ENCODE measurements at places on chromosomes 2 and 18.

DNA sequence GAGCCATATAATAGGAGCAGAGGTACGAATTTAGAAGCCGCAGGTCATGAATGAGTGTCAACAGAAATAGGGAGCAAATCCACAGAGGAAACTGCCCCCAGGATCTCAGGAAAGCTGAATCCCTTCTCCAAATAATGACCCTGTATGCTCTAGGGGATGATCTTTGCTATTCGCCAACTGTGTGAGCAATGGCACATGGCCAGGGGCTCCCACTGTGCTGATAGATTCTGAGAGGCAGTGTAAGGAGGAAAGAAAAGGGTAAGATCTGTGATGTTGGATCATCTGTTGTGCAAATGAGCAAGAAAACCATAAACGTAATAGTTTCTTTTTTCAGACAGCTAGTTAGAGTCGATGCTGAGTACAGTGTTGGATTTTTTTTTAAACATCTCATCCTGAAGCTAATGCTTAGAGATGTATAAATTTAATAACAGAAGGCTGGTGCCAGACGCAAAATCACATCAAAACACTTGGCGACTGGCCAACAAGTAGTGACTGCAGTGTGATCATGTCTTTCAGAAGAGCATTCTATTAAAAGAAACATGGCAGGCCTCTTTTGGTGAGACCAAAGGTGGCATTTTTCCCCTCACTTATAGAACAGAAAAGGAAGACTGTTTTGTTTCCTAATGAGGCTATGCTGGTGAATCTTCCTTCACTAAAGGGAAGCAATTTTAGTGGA is 77.4 kb downstream of the ABCA12 start:
- DNase-seq = no peak
- H3K4me1 ChIP-seq = no peaks in the 10 kb centered on the region
- no peaks in the 10 kb centered on the region for H3K36me3 ChIP-seq

GRCh38 chr2:19355931-19356544 is 2.4 kb downstream of the OSR1 start:
- peak overlapping the region; percentile 33 for H3K4me3 ChIP-seq
- peaks cover 52% of the 10 kb centered on the region for H3K27me3 ChIP-seq
- peaks cover 35% of the 10 kb centered on the region for H3K4me1 ChIP-seq
- H3K27ac ChIP-seq = peak overlapping the region; percentile 77
- DNase-seq = no peak
- no peaks in the 10 kb centered on the region for H3K36me3 ChIP-seq

GRCh38 chr2:234751275-234751973 is 200.4 kb upstream of the SH3BP4 start:
- DNase-seq = no peak
- no peak overlapping the region for H3K4me3 ChIP-seq
- H3K27me3 ChIP-seq = no peaks in the 10 kb centered on the region
- no peaks in the 10 kb centered on the region for H3K36me3 ChIP-seq
- H3K27ac ChIP-seq = no peak overlapping the region

DNA sequence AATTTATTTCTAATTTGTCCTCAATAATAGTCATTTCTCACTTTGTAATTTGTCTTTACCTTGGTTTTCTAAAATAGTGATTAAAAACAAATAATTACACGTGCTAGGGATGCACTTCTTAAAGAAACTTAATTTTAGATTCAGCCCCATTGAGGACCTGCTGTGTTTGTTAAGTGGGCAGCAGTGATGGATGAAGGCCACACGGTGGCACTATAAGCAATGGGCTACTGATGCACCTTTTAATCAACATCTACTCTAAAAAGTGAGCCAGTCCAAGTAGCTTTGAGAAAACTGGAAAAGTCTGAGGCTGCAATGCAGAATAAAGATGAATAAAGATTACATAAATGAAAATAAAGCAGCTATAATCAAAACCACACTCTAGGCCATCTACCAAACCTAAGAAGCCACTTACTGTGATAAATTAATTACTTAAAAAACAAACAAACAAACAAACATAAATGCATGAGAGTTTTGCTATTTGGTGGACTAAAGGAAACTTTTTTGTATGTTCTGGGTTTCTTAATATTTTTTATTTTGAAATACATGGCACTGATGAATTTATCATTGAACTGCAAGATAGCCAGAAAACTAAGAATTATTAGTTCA is 89.3 kb downstream of the PDE11A start:
- no peak overlapping the region for H3K4me3 ChIP-seq
- no peak overlapping the region for H3K27ac ChIP-seq
- DNase-seq = peak; percentile 57
- H3K36me3 ChIP-seq = no peaks in the 10 kb centered on the region
- H3K4me1 ChIP-seq = no peaks in the 10 kb centered on the region
- H3K27me3 ChIP-seq = no peaks in the 10 kb centered on the region

GRCh38 chr2:134590679-134591078 is 128.1 kb downstream of the TMEM163 start:
- H3K36me3 ChIP-seq = no peaks in the 10 kb centered on the region
- no peak overlapping the region for H3K4me3 ChIP-seq
- DNase-seq = no peak
- no peak overlapping the region for H3K27ac ChIP-seq
- no peaks in the 10 kb centered on the region for H3K4me1 ChIP-seq

DNA sequence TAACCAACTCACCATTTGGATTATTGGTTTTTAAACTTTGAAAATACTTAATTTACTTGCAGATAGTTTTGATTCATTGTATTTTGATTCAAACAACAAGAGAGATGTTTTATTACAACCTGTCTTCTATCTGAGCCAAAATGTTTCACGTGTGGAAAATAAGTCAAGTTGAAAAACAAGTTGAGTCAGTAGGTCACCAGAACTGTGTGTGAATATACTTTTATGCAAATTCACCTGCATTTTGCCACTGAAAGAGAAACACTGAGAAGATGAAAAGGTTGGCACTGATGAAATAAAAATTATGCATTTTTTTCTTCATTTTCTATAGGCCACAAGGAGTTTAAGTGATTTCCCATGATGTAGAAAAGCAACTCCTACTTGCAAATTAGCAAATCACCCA is 68.3 kb downstream of the ICOS start:
- H3K27ac ChIP-seq = no peak overlapping the region
- no peak overlapping the region for H3K4me3 ChIP-seq
- no peak for DNase-seq
- H3K4me1 ChIP-seq = no peaks in the 10 kb centered on the region

- H3K27ac ChIP-seq = no peak overlapping the region
- no peaks in the 10 kb centered on the region for H3K27me3 ChIP-seq
- no peak overlapping the region for H3K4me3 ChIP-seq
Observed at GRCh38 chr2:10775831-10776230, 36.8 kb downstream of the PDIA6 start.

DNA sequence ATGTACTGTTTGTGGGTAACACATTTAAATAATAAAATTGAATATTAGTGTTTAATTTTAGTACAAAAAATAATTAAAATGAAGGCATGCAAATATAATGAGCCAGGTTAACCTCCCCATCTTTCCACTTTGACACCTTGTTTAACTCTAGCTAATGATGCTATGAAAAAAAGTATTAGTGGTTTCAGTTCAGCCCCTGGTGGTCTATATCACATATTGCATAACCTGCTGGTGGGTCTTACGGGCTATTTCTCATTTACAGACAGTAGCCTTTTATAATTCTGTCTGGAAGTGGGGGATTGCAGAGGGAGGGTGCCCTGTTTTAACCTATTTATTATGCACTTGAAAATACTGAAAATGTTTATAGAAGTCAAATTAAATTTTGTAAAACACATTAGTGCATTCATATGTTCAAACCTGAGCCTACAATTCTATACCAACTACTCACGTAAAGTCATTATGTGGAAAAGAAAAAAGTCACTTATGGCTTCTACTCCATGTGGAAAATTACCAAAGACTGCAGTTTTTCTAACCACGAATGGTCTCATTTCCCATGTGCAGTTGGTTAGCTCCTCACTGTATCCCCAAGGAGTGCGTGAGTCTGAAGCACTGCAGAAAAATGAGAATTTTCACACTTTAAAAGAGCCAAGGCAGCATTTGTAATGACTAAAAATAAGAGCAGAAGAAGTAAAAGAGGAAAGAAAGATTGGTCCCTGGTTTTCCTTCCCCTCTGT is 381.0 kb downstream of the MTX2 start:
- no peaks in the 10 kb centered on the region for H3K27me3 ChIP-seq
- no peaks in the 10 kb centered on the region for H3K4me1 ChIP-seq
- no peaks in the 10 kb centered on the region for H3K36me3 ChIP-seq
- H3K27ac ChIP-seq = no peak overlapping the region

GRCh38 chr2:170091436-170091835 is 86.5 kb upstream of the MYO3B start:
- no peak overlapping the region for H3K4me3 ChIP-seq
- H3K4me1 ChIP-seq = peaks cover 6% of the 10 kb centered on the region
- no peaks in the 10 kb centered on the region for H3K27me3 ChIP-seq

GRCh38 chr2:72888438-72889202 is 1.4 kb downstream of the SPR start:
- peaks cover 17% of the 10 kb centered on the region for H3K4me1 ChIP-seq
- H3K36me3 ChIP-seq = peaks cover 6% of the 10 kb centered on the region
- no peak overlapping the region for H3K4me3 ChIP-seq

GRCh38 chr18:45384137-45384961 is 230.9 kb upstream of the SLC14A2 start:
- no peaks in the 10 kb centered on the region for H3K36me3 ChIP-seq
- H3K4me1 ChIP-seq = peaks cover 4% of the 10 kb centered on the region
- no peaks in the 10 kb centered on the region for H3K27me3 ChIP-seq
- H3K4me3 ChIP-seq = no peak overlapping the region

DNA sequence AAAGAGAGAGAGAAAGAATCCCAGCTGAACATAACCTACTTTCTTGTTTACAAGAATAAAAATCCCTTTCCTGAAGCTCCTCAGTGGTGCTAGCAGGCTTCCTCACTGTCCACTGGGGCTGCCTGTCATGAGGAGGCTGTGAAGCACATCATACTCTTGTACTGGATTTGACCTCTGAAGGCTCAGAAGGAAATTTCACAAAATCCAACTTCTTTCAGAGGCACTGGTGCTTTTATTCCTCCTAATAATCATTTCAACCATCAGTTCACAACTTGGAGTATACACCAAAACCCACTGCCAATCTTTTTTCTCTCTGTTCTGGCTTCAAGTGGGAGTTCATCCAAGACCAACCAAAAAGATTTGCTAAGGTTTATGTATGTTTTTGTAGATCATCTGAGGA is 48.5 kb downstream of the TMX3 start:
- H3K27me3 ChIP-seq = no peaks in the 10 kb centered on the region
- H3K36me3 ChIP-seq = no peaks in the 10 kb centered on the region
- DNase-seq = no peak
- H3K4me1 ChIP-seq = no peaks in the 10 kb centered on the region

DNA sequence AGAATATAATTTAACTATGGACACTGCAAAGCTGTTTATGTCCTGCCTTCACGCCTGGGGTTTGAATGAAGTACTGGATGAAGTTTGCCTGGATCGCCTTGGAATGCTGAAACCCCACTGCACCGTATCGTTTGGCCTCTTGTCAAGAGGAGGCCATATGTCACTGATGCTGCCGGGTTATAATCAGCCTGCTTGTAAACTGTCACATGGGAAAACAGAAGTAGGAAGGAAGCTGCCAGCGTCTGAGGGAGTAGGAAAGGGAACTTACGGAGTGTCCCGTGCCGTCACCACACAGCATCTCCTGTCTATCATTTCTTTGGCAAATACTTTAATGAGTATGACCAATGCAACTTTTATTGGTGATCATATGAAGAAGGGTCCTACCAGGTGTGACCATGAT is 105.8 kb downstream of the WDR7 start:
- no peak for DNase-seq
- no peak overlapping the region for H3K4me3 ChIP-seq
- no peaks in the 10 kb centered on the region for H3K36me3 ChIP-seq
- H3K27ac ChIP-seq = no peak overlapping the region
- no peaks in the 10 kb centered on the region for H3K4me1 ChIP-seq
- H3K27me3 ChIP-seq = no peaks in the 10 kb centered on the region

- peaks cover 5% of the 10 kb centered on the region for H3K27me3 ChIP-seq
- no peaks in the 10 kb centered on the region for H3K4me1 ChIP-seq
- no peak overlapping the region for H3K4me3 ChIP-seq
Observed at GRCh38 chr2:181674461-181674860, 5.9 kb downstream of the NEUROD1 start.

- no peak overlapping the region for H3K4me3 ChIP-seq
- no peak for DNase-seq
- H3K36me3 ChIP-seq = no peaks in the 10 kb centered on the region
- H3K4me1 ChIP-seq = no peaks in the 10 kb centered on the region
- no peaks in the 10 kb centered on the region for H3K27me3 ChIP-seq
Observed at GRCh38 chr2:16079637-16080036, 139.3 kb downstream of the MYCN start.

- no peaks in the 10 kb centered on the region for H3K27me3 ChIP-seq
- no peak overlapping the region for H3K4me3 ChIP-seq
- no peaks in the 10 kb centered on the region for H3K4me1 ChIP-seq
- no peak overlapping the region for H3K27ac ChIP-seq
Observed at GRCh38 chr18:13179566-13180113, 38.9 kb upstream of the LDLRAD4 start.

GRCh38 chr18:22176420-22177326 is 7.3 kb downstream of the GATA6 start:
- DNase-seq = no peak
- H3K4me3 ChIP-seq = no peak overlapping the region
- no peak overlapping the region for H3K27ac ChIP-seq
- H3K27me3 ChIP-seq = no peaks in the 10 kb centered on the region

DNA sequence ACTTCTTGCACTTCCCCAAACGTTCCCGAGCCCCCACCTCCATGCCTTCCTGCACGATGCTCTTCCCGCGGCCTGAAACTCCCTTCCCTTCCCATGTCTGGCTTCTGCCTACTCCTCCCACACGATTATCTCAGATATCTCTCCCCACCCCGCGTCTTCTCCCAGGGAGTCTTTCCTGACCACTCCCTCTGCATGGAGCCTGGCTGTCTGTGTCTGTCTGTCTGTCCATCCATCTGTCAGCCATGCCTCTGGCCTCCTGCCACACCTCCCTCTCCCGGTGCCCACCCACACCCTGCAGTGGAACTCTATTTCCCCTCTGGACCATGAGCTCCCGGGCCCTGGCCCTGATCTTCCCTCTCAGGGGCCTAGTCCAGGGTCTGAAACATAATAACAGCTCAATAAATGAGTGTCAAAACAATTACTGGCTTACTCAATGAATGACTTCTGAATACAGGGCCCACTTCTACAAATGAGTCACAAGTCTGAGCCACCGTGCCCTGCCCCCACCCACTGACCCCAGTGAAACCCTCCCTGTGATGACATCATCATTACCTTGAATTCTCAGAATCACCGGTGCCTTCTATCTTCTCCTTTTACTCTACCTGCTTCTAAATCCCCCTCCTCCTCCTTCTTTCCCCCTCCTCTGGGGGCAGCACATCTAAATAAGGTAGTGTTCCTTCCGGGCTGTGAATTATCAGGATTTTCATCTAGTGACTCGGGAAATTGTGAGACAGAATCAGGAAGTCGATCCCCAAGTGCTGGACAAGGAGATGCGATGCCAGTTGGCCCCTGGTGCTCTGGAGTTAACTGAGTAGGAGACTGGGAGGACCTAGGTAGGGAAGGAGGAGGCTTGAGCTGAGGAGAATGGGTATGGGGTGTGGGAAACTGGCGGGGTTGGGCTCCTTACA is 46.1 kb upstream of the PLB1 start:
- no peak for DNase-seq
- no peak overlapping the region for H3K4me3 ChIP-seq
- H3K27me3 ChIP-seq = no peaks in the 10 kb centered on the region
- peaks cover 13% of the 10 kb centered on the region for H3K4me1 ChIP-seq

GRCh38 chr18:12658426-12659138 is 675 bp upstream of the SPIRE1 start:
- peak overlapping the region; percentile 58 for H3K4me3 ChIP-seq
- DNase-seq = peak; percentile 47
- H3K27me3 ChIP-seq = no peaks in the 10 kb centered on the region
- H3K4me1 ChIP-seq = peaks cover 5% of the 10 kb centered on the region

GRCh38 chr2:200353120-200353519 is 46.6 kb downstream of the SPATS2L start:
- no peaks in the 10 kb centered on the region for H3K27me3 ChIP-seq
- no peak overlapping the region for H3K4me3 ChIP-seq
- H3K4me1 ChIP-seq = peaks cover 28% of the 10 kb centered on the region
- no peak for DNase-seq

All from thyroid gland (tissue), 4 donors.